Stimulated activated CD8-positive, alpha-beta memory T cell treated with anti-CD3 and anti-CD28 coated beads, Interleukin-7, amount 100 ng/mL, for 1 hour (primary cell): ENCODE measurements at places on chromosomes 2 and 18.

GRCh38 chr2:143150287-143150686 lies 21.1 kb downstream of the ARHGAP15 start:
- DNase-seq, result no peak

DNA sequence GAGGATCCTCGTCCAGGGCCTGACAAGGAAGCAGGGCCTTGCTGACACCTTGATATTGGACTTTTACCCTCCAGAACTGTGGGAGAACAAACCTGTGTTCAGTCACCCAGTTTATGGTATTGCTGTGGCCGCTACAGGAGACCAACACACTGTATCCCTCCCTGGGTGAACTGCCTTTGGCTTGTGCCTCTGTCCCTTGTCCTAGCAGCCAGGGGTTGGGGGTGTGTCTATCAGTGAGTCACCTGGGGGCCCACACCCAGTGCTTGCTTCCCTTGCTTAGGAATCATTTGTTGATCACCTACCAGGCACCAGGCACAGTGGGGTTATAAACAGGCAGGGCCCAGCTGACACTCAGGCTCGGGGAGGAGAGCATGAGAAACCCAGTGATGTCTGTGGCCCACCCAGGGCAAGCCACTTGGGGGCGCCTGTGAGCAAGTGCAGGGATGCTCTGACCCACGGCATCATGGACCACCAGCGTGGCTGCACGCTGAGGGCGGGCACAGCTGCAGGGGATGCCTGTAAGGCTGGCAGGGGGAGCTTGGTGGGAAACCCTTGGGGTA lies 17.1 kb downstream of the TMEM185B start:
- DNase-seq, result no peak

GRCh38 chr2:179461420-179461819 lies 196.8 kb upstream of the SESTD1 start:
- no peak for DNase-seq

GRCh38 chr2:109371481-109372170 lies 242.1 kb downstream of the SEPTIN10 start:
- no peak for DNase-seq

GRCh38 chr18:55585065-55585919 lies 2.7 kb downstream of the TCF4 start:
- DNase-seq, result no peak

- DNase-seq, result no peak
These were observed 947.3 kb upstream of the TMEFF2 start for GRCh38 chr2:193141998-193142397.

- DNase-seq, result no peak
These were observed 273.5 kb upstream of the ATP5MC3 start for GRCh38 chr2:175454953-175455389.

- DNase-seq, result no peak
These were observed 162.8 kb downstream of the TPGS2 start for GRCh38 chr18:36665952-36666351.

DNA sequence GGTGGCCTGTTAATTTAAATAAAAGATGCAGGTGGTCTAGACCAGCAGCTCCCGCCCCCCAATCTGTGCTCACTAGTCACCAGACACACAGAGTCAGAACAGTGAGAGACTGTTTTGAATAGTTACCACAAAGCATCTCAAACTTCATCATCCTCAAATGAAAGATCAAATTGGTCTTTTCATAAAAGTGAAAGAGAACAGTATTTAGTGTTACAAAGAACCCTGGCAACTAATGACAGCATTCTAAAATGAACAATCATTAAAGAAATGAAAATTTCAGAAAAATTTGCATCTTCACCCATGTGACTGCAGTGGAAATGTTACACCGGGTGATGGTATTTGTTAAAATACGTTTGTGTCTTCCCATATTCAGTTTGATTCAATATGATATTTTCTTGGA lies 65.5 kb upstream of the PMAIP1 start:
- no peak for DNase-seq

GRCh38 chr2:118417406-118418120 lies 329.3 kb downstream of the INSIG2 start:
- DNase-seq, result no peak

- DNase-seq, result no peak
These were observed 192.0 kb upstream of the TANK start for GRCh38 chr2:160968183-160968582.

DNA sequence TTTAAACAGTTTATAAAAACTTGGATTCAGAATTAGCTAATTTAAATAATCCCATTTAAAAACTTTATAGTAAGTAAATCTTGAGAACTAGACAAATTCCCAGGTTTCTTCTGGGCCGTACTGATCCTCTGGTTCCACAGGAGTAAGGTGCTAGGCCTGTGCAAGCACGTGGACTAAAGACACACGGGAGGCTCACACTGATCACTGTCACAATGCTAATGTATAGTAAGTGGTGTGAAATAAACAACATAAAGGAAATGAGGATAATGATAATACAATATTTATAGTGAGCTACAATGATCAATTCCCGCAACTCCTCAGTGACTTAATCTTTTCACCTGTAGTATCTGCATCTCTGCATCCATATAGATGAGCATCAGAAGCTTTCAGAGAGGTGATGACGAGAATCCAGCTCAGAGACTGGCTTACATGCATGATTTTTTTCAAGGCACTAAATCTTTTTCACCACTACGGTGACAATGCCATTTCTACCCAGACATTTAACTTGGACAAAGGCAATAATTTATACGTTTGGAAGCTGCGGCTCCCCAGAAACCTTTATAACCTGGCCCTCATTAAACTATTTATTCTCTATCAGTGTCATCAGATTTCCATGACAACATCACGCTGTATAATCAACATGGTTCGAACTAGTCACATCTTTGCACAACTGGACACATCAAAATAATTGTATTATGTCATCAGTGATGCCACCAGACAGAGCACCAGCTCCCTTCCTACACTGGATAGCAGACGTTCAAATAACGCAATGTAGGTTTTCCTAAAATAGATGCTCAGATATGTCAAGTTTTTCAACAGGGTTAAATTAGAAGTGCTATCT lies 196.2 kb downstream of the ZNF385B start:
- no peak for DNase-seq

- no peak for DNase-seq
These were observed 65.8 kb downstream of the FAM210A start for GRCh38 chr18:13660510-13660909.

- DNase-seq, result no peak
These were observed 48.1 kb downstream of the MAIP1 start for GRCh38 chr2:200003444-200003843.

GRCh38 chr2:171985076-171985475 lies 14.7 kb upstream of the METAP1D start:
- DNase-seq, result no peak

GRCh38 chr18:5389356-5389755 lies 93.8 kb upstream of the ZBTB14 start:
- no peak for DNase-seq

DNA sequence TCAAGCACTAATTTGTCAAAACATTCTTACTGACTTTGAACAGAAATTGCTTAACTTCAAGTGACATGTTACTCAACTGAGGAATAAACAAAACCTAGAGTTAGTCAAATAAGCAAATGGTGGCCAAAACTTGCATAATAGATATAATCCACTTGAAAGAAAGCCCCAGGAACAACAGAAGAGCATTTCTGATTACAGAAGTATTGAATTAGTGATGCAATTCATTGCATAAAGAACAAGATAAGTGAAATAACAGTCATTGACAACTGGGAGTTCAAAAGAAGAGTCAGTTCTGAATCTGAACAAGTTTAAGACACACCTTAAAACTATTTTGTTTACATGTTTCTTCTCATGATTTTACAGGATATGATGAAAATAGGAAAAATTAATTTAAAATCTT lies 30.8 kb downstream of the COBLL1 start:
- no peak for DNase-seq

DNA sequence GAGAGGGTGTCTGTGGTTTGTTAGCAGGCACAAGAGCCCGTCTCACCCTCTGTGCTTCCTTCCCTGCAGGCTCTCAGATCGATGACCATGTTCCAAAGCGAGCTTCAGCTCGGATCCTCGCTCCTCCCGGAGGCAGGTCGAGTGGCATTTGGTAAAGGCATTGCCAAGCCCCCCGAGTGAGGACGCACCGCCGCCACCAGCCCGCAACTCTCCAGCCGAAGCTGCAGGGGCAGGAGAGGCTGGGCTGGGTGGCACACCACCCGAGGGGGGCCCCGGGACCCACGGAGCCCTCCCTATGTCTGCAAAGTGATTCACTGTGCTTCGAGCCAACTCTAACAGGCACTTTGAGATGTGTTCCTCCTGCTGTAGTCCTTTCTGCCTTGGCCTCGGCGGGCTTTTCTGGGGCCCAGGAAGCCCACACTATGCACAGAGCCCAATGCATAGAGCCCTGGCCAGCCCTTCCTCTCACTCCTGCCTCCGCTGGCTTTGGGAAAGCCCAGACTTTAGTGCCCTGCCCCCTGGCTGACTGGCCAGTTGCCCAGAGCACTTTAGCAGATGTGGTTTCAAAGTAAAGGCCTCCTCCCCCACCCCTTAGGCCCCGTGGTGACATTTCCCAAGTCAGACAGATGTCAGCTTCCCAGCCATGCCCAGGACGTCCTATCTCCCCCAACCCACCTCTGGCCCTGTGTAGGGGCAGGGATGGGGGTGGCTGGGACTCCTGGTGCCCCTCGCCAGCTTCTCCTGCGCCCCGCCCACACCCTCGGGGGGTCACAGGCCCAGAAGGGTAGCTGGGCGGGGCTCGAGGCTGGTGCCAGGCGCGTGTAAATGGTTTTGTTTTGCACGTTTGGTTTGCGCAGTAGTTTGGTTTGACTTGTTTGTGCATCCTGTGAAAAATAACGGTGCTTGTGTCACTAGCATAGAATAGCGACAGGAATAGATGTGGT lies 23.3 kb upstream of the MAPRE3 start:
- no peak for DNase-seq

GRCh38 chr2:28343184-28343942 lies 49.3 kb upstream of the FOSL2 start:
- no peak for DNase-seq

DNA sequence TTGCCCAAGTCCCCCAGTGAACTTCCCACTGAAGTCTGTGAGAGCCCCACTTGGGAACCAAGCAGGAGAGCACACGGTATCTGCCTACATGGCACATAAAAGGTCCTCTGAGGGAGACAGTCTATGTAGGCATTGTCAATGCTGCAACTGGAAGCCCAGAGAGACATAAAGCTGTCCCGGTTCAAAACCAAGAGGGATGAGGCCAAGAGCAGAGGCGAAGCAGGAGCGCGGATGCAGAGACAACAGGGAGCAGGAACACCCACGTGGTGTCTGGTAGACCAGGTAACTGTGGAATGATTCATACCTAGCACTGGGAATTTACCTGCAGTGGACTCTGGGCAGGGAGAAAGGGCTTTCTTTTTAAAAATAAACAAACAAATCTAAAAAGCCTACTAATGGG lies 233.1 kb upstream of the SOX11 start:
- DNase-seq, result no peak

DNA sequence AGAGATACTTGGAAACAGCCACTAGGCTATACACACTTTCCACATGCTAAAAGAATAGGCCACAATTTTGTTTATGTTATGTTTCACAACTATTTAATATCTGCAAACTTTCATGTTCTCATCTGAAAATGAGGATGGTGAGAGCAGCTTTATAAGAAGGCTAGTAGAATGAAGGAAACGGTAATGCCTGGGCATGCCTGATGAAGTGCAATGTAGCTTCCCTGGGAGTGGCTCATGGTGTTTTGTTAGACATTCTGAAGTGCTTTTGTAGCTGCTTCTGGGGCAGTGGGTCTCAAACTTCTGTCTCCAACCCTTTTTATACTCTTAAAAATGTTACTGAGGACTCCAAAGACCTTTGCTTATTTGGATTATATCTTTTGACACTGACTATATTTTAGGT lies 193.3 kb upstream of the VWC2L start:
- no peak for DNase-seq

GRCh38 chr2:229920011-229920641 lies 1.7 kb downstream of the TRIP12 start:
- no peak for DNase-seq

GRCh38 chr2:172285010-172285621 lies 142.3 kb upstream of the ITGA6 start:
- DNase-seq, result no peak

DNA sequence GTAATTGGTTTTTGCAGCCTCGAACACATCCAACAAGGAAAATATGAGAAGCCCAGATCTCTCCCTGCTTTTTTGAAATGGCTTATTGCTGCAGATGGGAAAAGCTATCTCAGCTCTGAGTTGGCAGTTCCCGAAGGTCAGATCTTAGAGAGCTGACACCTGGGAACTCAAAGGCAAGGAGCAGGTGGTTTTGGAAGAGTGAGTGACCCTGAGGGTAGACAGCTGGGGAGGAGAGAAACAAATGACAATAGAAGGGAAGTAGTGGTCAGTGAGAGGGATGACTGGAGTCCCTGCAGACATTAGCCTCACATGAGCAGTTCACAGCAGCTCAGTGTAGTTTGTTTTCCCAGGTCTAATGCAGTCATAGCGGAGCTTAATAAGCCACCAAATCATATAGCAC lies 317.9 kb downstream of the STK39 start:
- no peak for DNase-seq

- DNase-seq, result no peak
These were observed 494.8 kb upstream of the KLHL29 start for GRCh38 chr2:22890132-22890531.

- DNase-seq, result no peak
These were observed 143.7 kb downstream of the NAPG start for GRCh38 chr18:10669441-10670100.

DNA sequence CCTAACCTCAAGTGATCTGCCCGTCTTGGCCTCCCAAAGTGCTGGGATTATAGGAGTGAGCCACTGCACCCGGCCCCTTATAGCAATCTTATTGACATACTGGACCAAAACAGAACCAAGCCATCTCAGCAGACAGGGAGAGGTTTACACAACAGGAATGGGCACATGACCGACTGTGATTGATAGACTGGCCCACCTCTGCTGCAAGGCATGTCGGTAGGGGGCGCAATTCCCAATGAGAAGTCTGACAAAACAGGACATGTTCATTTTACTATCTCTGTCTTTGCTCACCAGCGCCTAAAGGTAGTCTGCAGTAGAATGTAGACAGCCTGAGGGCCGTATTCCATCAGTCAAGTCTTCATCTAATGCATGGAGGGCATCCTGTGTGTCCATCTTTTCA lies 2.0 kb downstream of the LYPD6B start:
- DNase-seq, result peak; percentile 31

- no peak for DNase-seq
These were observed 116.8 kb upstream of the ODC1 start for GRCh38 chr2:10564876-10565445.

- no peak for DNase-seq
These were observed 84.6 kb upstream of the CAB39 start for GRCh38 chr2:230627806-230628724.

DNA sequence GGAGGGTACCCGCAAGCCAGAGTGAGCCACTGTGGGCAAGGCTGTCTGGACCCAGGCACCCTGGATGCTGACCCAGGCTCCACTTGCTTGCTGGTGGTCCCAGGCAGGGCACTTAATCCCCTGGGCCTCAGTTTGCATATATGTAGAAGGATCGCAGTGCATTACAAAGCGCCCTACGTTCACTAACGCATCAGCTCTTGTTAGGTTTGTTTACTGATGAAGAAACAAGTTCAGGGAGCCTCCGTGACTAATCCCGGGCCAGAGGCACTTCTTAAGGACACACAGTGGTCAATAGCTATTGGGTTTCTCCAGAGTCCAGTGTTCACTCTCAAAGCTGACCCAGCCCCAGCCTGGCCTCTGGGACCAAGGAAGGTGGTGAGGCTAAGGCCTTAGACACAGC lies 70.2 kb downstream of the LBH start:
- no peak for DNase-seq

- no peak for DNase-seq
These were observed 1.2 kb upstream of the COPS8 start for GRCh38 chr2:237084444-237084843.

- DNase-seq, result no peak
These were observed 28.2 kb upstream of the STAT4 start for GRCh38 chr2:191178806-191179514.
